ENCODE measurements at places on chromosomes 6 and 20.
A peak's percentile ranks its signal among the peaks of the same experiment; 100 is the strongest.

- no peak for DNase-seq
These were observed 150.7 kb downstream of the PDSS2 start for GRCh38 chr6:107308677-107309076.

DNA sequence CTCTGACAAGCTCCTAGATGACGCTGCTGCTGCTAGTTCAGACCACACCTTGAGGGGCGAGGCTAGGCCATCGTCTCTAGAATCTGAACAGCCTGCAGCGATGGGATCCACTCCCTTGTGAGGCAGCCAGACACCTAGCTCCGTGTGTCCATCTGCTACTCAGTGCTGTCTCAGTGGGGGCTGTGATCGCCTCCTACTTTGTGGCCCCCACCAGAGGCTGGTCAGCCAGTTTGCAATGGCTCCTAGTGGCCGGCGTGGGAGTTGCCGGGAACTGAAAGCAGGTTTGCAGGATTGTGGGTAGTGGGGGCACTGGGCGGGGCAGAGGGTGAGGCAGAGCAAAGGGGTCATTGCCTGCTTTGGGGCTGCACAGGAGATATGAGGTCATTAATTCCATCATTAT is 2.8 kb downstream of the CCN5 start:
- no peak for DNase-seq

DNA sequence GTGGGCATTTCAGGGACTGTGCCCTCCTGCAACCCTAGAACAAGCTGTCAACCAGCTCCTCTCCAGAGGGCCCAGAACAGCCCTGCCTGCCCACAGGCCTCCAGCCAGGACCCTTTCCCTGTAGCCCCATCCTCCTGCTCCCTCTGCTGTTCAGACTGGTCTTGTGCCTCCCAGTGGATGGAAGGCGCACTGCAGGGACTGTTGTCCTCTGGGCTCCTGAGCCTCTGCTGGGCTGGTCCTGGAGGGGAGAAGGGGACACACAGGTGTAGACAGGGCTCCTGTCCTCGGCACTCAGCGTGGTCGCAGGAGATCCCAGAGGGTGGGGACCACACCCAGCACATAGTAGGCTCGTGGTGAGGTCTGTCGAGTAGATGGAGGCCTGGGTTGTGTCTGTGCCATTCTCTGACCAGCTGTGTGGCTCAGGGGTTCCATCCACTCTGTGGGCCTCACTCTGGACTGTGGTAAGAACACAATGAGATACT is 11.5 kb downstream of the ITPR3 start:
- DNase-seq: peak; percentile 60

DNA sequence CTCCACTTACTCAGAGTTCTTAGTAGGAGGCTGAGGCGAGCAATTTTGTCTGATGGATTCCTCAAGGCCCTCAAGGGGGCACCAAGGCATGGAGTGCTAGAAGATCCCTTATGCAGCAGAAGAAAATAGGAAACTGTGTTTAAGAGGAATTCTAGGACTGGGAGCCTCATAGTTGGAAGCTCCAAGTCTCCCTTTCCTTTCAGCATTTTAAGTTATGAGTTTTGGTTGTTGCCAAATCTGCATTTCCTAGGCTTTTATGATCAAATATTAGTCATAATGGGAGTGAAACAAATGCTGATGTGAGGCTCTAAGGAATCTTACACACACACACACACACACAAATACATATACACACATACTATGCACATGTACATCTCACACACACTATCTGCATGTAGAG is 714.0 kb downstream of the UTRN start:
- DNase-seq: no peak

DNA sequence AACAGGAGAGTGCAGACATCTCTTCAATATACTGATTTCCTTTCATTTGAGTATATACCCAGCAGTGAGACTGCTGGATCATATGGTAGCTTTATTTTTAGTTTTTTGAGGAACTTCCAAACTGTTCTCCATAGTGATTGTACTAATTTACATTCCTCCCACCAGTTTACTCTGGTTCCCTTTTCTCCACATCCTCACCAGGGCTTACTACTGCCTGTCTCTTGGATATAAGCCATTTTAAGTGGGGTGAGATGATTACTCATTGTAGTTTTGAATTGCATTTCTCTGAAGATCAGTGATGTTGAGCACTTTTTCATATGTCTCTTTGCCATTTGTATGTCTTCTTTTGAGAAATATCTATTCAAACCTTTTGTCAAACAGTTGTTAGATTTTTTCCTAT is 64.9 kb upstream of the HMGCLL1 start:
- DNase-seq: no peak

DNA sequence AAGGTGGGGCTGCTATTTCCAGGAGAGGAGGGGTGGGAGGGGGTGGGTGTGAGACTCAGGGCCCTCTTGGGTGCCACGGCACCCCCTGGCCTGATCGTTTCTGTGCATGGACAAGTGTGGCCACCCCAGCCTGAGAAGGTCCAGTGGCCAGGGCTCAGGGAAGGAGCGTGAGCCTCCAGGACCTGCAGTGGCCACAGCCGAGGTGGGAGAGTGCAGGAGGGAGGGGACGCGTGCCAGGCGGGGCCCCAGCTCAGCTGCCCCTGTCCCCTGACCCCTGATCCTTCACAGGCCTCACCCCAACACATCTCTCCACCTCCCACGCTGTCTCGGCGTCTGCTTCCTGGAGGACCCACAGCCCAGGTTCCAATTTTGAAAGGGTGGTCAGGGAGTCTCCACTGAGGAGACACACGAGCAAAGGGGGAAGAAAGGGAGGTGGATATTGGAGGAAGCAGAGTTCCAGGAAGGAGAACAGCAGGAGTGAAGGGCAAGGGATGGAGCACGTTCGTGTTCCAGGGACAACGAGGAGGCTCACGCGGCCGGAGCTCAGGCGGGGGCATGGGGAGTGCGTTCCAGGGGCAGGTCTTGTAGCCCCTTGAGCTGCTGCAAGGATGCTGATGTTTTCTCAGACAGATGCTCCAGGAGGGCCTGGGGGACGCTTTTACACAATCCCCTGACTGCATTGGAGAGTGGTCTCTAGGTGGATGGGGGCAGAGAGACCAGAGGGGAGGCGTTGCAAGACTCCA is 4.2 kb upstream of the HRH3 start:
- no peak for DNase-seq

Measured in CD4-positive, alpha-beta T cell treated with Interleukin-4 for 1 hour (primary cell).